ENCODE measurements at places on chromosomes 1 and 21.

GRCh38 chr21:42431196-42431595, 27.5 kb downstream of the UBASH3A start:
- DNase-seq: no peak

DNA sequence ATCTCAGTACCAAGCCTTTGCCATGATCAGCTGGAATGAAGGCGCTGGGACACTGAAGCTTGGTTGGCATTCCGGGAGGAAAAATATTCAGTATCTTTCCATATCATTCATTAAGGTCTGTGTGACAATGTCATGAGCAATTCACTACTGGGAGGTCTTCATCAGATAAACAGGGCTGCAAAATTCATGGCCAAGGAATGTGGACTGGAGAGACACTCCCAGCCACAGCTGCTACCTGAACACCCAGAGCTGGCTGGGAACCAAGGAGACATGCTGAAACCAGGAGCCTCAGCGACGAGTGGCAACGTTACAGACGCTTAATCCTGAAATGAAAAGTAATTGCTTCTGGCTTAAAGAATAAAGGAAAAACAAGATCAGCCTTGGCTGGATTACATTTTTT, 30.6 kb upstream of the DDAH1 start:
- peak; percentile 52 for DNase-seq

DNA sequence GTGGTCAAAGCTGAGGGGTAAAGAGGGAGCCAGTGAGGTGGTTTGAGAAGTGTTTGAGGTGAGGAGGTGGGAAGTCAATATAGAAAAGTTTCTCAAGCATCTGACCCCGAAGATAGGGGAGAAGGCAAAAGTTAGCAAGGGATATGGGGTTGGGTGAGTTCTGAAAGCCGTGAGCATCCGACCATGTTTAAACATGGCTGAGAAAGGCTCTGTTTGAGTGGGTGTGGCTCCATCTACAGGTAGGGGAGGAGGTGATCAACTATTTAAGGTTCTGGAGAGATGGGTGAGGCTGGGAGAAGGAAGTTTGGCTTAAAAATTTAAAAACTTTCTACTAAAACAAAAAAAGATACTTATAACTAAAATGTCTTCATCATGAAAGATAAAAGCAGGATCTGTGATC, 273.8 kb downstream of the KCNJ6 start:
- no peak for DNase-seq

- no peak for DNase-seq
Observed at GRCh38 chr1:196546272-196547111, 61.7 kb downstream of the KCNT2 start.

- DNase-seq: no peak
Observed at GRCh38 chr1:209291715-209292114, 291.8 kb upstream of the CAMK1G start.

DNA sequence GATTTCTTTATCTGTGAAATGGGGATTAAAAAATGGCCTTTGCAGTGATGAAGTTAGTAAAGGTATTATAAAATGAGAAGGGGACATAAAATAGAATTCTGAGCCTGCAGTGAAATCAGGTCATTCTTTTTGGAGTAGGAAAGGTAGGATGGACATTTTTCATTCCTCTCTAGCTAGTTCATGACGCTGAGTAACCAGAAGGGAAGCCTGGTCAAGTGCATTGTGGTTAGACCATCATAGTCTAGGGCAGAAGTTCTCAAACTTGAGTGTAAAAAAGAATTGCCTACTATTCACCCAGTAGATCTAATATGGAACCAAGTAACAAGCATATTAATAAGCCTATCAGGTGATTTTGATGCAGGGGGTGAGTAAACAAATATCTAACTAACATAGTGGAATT, 50.8 kb downstream of the TGFB2 start:
- no peak for DNase-seq

DNA sequence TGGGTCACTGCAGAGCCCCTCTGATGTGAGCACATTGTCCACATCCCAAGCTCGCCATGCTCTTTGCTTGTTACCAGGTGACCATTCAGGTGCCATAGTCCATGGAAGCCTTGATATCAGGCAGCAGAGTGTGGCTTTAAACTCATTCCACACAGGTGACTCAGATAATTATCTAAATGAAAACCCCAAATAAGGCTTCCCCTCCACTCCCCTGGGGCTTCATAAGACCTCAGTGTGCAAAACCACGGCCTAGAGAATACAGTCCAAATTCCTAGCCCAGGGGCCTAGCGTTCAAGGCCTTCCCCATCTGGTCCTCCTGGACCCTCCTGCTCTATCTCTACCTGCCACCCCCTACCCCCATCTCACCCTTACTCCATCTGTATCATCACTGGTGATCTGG, 97.1 kb downstream of the ARHGEF10L start:
- no peak for DNase-seq

DNA sequence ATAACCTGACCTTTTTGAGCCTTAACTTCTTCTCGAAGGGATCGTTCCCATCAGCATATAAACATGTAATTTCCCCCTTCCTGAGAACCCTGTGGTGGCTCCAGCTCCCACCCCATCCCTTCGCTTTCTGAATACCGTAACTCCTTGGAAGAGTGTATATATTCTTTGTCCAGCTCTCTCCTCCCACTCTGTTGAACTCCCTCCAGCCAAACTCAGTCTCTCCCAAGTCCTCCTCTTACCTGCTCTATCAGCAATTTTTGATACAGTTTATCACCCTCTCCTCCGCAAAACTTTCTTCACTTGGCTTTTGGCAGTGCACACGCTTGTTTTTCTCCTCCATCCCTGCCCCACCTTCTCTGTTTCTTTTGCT, 109.9 kb upstream of the SLC25A33 start:
- no peak for DNase-seq

DNA sequence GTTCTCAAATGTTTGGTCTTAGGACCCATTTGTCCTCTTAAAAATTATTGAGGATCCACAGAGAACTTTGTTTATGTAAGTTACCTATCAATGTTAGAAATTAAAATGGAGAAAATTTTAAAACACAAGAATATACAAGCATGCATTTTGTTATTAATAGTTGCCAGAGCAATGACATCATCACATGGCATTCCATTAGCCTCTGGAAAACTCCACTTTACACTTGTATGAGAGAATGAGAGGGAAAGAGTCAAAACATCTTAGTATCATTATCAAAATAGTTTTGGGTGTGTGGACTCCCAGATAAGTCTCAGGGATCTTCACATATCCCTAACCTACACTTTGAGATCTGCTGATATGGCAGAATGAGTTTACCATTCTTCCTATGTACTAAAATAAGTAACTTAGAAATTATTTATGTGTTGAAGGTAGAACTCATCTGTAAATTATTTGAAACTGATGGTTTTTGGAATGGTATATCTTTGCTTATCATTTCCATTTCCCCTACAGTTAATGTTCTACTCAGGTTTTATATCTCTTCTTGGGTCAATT, 48.8 kb downstream of the RNF220 start:
- no peak for DNase-seq

DNA sequence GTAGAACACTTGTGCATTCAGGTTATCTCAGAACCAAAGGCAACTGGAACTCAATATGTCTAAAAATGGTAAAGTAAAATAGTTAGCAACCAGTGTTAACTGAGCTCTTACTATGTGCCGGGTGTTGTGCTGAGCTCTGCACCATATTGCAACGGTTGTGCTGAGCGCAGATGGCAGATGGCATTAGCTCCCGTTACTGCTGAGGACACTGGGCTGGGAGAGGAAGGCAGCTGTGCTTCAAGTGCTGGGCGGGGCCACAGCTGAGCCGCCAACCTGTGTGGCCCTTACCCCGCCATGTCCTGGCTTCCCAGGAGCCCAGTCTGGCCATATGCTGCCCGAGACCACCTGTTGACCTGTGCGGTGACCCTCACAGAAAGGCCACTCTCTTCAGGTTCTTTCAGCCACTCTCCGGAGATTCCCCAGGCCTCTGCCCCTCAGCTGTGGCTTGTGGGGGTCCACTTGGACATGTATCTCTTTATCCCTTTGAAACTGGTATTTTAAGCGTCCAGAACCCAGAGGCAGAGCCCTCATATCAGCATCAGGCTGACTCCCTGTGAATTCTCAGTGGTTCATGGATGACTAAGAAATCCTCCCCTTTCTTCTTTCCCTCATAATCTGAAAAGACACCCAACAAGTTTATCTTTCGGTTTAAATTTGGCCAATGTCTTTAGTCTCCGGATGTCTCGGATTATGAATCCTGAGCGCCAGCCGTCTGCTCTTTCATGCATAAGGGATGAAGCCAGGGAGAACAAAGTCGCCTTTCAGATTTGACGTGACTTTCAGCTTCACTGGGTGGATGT, 26.4 kb downstream of the LDLRAP1 start:
- peak; percentile 39 for DNase-seq

GRCh38 chr1:91842563-91842962, 43.4 kb downstream of the TGFBR3 start:
- DNase-seq: no peak

DNA sequence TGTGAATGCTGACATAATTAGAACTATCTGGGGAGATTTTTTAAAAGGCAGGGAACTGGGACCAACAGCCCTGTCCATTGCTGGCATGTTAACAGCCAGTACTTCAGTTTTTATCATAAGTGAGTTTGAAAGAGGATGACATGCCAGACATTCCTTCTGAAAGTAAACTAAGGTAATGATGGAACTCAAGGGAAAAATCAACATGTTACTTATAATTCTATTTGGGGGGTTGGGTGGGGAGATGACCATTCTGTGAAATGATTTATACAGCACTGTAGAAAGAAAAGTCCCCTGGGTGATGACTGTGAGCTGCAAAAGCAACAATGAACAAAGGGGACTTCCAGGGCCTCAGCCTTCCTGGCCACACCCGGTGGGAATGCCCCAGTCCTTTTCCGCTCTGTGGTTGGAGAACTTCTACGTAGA, 5.4 kb upstream of the LAMC2 start:
- DNase-seq: peak; percentile 60

- DNase-seq: no peak
Observed at GRCh38 chr1:101290119-101290921, 53.5 kb downstream of the S1PR1 start.

DNA sequence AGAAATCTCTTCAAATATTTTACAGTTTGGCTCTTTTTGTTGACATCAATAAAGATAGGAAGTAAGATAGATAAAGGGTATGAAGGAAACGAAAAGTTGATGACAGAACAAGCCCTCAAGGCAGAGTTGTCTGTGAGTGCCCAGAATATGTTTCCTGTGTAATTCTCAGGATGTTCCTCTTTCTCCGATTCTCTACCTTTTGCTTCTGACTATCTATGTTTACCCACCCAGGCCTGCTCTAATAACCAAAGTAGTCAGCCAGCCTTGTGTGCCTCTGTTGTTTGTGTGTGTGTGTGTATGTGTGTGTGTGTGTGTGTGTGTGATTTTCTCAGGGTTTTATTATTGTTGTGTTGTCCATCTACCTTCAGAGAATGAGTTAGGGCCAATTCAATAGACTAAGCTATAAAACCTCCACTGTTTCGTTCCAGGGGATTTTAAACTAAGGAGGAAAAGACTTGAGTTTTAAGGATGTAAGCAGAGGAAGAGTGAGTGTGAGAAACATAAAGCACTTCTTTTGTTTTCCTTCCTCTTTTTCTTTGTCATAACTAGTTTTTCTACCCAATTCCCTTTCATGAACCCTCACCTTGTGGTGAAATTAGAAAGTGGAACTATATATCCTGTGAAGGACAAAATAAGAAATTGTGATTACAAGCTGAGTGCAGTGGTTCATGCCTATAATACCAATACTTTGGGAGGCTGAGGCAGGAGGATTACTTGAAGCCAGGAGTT, 627.4 kb upstream of the NR5A2 start:
- DNase-seq: no peak

- no peak for DNase-seq
Observed at GRCh38 chr1:243979396-243979795, 71.7 kb upstream of the ZBTB18 start.

DNA sequence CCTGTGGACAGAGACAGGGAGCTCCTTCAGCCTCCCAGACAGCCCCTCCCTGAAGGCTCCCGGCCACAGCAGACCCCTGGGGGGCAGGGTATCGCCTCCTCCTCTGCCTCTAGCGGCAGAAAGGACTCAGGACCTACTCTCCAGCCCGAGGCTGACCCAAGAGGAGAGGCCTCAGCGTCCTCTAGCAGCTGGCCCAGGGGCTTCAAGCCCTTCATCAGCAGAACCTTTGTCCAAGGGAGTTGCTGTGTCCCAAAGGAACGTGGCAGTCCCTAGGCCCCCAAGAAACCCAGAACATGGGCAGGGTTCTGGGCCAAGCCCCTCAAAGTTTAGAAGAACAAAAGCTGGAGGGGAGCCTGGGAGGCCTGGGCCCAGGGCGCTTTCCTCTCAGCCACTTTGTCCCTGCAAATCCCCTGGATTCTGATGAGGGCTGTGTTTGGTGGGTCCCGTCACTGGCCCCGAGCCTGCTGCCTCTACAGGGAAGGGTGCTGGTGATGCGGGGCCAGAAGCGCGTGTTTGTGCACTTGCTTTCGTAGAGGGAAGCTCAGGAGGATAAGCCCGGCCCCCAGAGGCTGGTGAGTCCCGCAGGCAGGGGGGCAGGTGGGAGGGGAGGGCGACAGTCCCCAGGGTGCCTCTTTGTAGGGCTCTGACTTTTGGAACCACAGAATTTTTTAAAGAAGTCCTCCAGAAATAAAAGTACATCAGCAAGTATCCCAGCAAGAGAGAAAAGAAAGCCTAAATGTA, 13.3 kb downstream of the ITGB2 start:
- no peak for DNase-seq

- DNase-seq: no peak
Observed at GRCh38 chr1:26164036-26164860, 4.5 kb downstream of the C1orf232 start.

DNA sequence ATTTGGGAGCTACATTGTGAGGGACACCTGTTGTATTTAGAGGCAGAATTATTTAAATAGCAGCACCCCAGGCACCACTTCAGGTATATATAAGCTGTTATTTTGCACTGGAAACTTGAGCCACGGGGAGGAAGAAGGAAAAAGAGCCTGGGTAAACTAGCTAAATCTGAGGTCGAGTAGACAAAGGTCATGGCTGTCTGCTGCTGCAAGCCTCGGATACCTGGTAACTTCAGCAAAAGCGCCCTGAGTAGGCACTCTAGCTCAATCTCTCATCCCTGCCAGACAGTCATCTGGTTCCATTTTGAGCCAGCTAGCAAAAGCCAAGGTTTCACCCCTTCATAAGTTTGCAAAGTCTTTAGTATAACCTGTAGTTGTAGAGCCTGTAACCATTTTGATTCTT, 101.9 kb upstream of the ZNF644 start:
- DNase-seq: no peak

- peak; percentile 90 for DNase-seq
Observed at GRCh38 chr21:45820171-45821091, 161.1 kb upstream of the COL6A1 start.

GRCh38 chr1:219365451-219365850, 191.8 kb downstream of the LYPLAL1 start:
- DNase-seq: no peak

- no peak for DNase-seq
Observed at GRCh38 chr1:46128344-46128743, 4.1 kb downstream of the PIK3R3 start.

DNA sequence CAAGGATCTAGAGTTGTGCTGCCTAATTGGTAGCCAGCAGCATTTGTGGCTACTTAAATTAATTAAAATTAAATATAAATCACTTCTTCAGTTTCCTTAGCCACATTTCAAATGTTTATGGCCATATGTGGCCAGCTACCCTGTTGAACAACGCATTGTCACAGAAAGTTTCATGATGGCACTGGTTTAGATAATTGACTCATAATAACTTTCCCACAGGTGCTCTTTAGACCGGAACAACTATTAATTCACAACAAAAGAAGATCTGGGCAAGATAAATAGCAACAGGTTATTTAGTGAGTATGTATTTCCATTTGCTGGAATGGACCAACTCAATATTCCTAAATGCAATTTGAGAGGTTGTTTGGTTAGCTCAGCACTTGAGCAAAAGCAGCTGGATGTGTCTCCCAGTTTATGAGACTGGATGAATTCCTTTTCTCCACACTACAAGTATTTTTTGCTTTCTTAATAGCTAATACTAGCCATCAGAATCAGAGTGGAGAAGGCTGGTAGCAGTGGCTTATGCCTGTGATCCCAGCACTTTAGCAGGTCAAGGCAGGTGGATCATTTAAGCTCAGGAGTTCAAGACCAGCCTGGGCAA, 3.7 kb upstream of the AMIGO1 start:
- DNase-seq: no peak
